ENCODE measurements at places on chromosomes 5 and 9. TPM values are rescaled to one million over a fixed set of nuclear protein-coding genes. Genes with fewer than 3 reads are reported as not detected.

The MAMDC4 gene
- 2.4 TPM for total RNA-seq

The EPB41L4B gene
- total RNA-seq = not detected

The KCNMB1 gene
- total RNA-seq = not detected

The SUSD3 gene
- 20.6 TPM for total RNA-seq

The PALM2AKAP2 gene
- not detected for total RNA-seq

The CXXC5 gene
- 4.7 TPM for total RNA-seq

The SPATA6L gene
- 2.6 TPM for total RNA-seq

The MARCHF3 gene
- total RNA-seq = 7.7 TPM

The SLIT3 gene
- not detected for total RNA-seq

The INSL4 gene
- total RNA-seq = not detected

The APBA1 gene
- 0.16 TPM for total RNA-seq

The TRPM3 gene
- total RNA-seq = not detected

The CDKN2A gene
- total RNA-seq = 0.95 TPM

The LMX1B gene
- total RNA-seq = not detected

The LCN15 gene
- total RNA-seq = not detected

DNA sequence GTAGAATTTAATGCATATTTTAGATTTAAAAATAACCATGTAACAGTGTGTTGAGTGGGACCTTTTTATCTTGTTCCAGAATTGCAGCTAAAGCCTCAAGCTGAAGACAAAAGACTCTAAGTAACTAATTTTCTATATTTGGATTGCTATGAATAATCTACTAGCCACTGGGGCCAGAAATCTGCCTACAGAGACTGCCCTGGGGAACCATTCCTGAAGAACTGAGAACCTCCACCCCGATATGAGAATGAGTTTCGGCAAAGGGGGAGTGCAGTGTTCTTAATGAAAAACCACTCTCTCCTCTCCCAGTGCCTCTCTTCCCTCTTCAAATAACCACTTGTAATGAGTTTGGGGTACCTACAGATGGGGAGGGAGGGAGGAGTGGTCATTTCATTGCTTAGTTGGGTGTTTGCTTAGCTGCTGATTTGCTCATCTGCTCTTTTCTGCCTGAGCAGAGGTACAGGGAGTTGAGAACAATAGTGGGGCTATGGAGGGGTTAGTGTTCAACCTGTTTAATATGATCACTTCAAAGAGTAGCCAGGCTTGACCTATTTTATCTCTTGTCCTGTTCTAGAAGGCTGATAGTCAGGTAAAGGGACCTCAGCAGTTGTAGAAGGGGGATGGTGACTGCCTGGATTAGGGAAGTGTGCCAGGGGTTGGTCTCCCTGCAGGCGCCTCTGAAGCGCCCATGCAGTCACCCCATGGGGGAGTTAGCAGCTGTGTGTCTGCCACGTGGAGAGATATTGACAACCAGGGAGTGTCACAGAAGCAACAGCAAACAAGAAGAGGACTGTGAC, 47.7 kb downstream of the ATG10 start:
- DNase-seq = no peak

DNA sequence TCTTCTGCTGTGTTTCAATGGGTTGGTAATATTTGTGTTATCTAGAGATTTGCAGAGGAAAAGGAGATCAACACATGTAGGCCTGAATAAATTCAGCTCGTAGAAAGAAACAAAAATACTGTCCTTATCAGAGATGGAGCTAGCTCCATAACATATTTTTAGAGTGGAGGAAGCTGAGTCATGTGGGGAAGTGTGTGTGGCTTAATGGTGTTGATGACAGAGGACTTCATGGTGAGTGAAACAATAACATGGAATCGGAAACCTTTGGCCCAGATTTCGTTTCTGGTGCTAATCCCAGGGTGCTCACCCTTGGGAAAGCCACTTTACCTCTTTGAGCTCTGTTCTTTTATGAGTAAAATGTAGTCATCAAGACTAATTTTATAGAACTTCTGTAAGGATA, 825.0 kb downstream of the TLR4 start:
- no peak for DNase-seq

DNA sequence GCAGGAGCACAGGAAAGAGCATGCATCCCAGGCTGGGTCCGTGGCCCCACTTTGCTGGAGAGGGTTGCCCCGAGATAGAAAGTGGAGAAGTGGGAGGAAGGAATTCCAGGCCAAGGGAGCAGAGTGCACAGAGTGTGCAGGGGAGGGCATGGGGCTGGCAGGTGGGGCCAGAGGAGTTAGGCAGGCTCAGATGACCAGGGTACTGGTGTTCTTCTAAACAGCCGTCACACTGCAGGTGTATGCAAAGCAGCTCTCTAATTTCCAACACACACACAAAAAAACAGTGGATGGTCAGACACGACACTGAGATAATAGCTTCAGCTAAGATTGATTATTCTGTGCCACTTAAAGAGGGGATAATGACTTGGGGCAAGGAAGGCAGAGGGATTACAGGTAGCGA, 212.2 kb downstream of the MTRR start:
- DNase-seq = no peak

- DNase-seq = no peak
Measured at GRCh38 chr9:121906074-121906870, 186.8 kb downstream of the TTLL11 start.

GRCh38 chr5:143409926-143410325, 6.4 kb upstream of the NR3C1 start:
- DNase-seq = no peak

DNA sequence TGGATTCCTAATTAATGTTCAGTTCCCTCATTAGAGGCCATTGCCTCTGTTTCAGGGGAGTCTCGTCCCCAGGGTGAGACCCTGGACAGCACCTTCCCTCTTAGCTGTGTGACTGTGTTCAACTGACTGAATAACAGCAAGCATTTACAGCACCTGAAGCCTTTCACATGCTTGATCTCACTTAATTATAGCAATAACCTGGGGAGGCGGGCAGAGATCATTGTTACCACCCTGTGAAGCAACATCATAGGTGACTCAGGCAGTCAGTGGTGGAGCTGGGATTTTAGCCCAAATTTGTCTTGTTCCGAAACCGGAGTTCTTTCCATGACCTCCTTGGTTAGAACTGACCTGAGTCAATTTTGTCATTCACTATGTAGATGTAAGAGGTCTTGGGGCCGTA, 105.2 kb upstream of the RAD23B start:
- DNase-seq = no peak

DNA sequence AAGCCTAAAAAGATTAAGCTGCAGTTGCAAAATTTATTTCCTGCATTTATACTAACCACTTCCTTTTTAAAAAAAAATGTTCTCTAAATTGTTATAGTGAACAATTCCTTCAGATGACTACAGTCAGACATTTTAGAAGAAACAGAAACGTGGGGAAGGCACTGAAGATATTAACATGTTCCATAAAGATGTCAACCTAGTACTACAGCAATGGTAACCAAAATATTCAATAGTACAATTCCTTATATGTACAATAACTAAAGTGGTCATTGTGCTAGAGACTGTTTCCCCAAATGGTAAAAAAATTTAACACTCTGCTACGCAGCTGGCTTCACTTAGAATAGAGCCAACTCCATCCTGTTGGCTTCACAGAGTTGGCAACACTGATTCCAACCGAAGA, 97.7 kb downstream of the FNBP1 start:
- no peak for DNase-seq

GRCh38 chr5:95375591-95375990, 15.6 kb upstream of the FAM81B start:
- no peak for DNase-seq

DNA sequence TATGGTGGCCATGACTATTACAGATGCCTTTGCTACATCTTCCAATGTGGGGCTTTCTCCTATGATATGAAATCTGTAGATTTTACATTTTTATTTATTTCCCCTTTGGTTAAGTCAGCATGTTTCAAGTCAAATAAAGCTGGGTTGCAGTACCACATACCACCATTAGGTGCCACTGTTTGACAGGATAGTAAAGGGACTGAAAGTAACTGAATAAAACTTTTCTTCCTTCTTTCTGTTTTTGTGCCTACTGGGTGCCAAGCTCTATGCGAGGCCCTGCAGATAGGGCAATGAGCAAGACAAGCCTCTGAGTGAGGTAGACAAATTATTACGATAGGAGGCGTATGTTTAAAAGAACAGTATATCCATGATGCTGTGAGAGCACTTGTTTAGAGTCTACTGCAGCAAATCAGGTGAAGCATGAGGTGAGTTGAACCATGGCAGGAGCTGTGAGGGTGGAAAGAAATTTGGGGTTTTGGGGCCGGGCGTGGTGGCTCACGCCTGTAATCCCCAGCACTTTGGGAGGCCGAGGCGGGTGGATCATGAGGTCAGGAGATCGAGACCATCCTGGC, 64.8 kb downstream of the GDNF start:
- no peak for DNase-seq

- no peak for DNase-seq
Measured at GRCh38 chr9:114060070-114060469, 18.0 kb downstream of the AMBP start.

DNA sequence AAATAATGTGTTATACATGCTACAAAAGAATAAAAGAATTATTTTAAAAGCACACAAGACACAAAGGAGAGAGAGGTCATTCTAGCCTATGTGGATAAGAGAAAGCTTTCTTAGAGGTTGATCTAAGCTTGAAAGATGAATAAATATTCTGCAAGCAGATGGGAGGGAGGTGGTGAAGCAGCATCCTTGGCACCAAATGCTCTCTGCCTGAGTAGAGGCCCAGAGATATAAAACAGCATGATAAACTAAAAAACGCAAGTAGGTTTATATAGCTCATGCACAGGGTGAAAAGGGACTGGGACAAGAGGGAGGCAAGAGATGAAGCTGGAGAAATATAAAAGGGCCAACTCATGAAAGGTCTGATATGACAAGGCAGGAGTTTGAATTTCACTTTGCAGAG, 283.2 kb upstream of the POU5F2 start:
- DNase-seq = no peak

GRCh38 chr5:11477786-11478185, 426.5 kb downstream of the CTNND2 start:
- no peak for DNase-seq

GRCh38 chr5:179211631-179212030, 133.6 kb downstream of the ADAMTS2 start:
- DNase-seq = no peak

GRCh38 chr5:33379757-33380156, 61.0 kb upstream of the TARS1 start:
- no peak for DNase-seq

DNA sequence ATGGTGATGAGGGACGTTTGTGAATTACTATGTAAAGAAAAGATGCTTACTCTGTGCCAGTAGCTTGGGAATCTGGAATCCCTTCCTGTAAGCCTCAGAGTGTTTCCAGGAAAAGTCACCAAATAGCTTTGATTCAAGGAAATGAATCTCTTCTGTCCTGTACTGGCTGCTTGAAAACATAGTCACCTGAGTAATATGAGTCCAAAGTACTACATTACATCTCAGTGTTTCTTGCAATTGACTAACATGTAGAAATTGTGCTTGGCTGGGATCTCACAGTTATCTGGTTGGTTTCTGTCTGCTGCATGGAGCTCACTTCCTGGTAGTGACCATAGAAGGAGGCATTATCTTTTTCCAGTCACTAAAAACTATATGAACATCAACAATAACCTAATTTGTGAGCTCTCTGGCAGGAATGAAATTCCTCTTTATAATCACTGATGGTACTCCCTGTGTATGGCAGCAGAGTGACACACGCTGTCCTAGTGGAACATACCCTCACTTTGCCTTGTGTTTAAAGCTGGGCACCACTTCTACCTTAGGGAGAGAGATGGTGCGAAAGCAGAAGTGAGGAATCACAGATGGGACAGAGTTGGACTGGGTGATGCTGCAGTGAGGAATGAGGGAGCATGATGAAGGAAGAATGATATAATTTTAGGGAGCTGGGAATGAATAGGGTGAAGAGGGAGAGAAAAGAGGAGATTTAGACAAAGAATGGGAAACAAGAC, 568.5 kb downstream of the RAB3C start:
- no peak for DNase-seq

DNA sequence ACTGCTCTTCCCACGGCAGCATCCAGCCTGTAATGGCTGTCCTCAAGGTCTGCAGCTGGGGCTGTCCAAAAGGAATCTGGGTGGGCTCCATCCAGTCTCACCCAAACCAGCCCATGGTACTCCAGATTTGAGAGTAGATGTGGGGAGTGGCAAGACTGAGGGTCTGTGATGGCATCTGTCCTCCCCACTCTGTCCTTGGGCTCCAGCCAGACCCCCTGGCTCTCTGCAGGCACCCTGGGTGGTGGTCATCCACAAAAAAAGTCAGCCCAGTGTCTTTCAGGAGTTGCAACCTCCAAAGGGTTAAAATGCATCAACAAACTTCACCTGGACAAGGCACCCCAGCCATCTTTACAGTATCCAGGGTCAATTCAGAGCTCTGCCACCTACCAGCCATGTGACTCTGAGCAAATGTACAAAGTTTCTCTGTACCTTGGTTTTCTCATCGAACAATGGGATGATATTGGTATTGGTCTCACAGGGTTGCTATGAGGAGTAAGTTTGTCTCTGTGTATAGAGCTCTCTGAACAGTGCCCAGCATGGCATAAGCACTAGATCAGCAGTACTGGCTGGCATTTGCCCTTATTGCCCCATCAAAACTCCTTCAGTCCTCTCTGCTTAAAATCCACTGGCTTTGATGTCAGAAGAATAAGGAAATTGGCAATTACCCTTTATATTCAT, 7.3 kb upstream of the S1PR3 start:
- DNase-seq = no peak

DNA sequence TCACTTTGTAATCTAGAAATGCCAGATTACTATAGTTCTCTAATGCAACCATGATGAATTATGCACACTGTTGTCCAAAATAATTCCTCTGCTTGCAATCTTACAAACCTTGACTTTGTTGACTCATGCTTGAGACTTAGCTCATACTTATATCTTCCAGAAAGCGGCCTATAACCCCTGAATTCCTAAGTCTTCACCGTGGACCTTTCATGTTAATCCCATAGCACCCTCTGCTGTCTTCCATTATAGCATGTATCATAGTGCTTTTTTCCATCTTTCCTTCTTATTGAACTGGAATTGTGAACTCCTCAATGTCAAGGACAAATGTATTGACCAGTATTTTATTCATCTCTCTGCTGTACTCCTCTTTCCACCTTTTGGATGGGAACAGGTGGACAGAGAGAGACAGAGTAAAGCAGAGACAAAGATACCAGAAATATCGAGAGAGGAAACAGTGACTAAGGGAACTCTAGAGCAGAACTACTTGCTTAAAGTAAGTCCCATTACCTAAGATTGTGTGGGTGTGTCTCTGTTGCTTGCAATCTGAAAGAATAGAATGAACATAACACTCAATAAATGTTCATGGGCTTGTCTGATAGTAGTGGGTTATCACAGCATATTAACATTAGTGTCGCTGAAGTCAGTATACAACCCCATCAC, 110.0 kb downstream of the LURAP1L start:
- no peak for DNase-seq

All from CD8-positive, alpha-beta T cell (primary cell).